ENCODE measurements at places on chromosomes 1 and 21.

GRCh38 chr1:59475737-59476136 is 178.8 kb downstream of the FGGY start:
- DNase-seq: no peak

- no peak for DNase-seq
Measured at GRCh38 chr1:28371010-28371377, 1.5 kb downstream of the PHACTR4 start.

GRCh38 chr1:5385956-5386355 is 606.3 kb downstream of the NPHP4 start:
- DNase-seq: no peak

- no peak for DNase-seq
Measured at GRCh38 chr1:231432996-231433395, 10.9 kb upstream of the EGLN1 start.

- no peak for DNase-seq
Measured at GRCh38 chr1:4093856-4094565, 193.9 kb upstream of the C1orf174 start.

DNA sequence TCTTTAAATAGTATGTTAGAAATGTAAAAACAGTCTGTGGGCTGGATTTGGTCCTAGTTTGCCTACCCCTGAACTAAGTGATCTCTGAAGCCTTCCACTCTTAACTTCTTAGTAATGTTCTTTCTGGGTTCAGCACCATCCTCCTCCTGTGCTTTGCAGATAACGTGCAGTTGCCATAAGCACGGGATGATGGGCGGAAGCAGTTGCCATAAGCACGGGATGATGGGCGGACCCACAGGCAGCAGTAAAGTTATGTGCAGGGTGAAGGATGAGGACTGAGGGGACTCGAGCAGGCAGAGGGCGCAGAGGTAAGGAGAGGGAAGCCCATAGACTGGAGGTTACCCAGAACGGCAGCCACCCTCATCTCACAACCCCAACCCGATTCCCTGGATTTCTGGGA is 25.6 kb downstream of the GPA33 start:
- DNase-seq: no peak

All from CD4-positive, alpha-beta T cell treated with Interleukin-6 for 4 hours (primary cell).